LoVo (cell line): ENCODE measurements at places on chromosomes 1 and 21.
A peak's percentile ranks its signal among the peaks of the same experiment; 100 is the strongest.

DNA sequence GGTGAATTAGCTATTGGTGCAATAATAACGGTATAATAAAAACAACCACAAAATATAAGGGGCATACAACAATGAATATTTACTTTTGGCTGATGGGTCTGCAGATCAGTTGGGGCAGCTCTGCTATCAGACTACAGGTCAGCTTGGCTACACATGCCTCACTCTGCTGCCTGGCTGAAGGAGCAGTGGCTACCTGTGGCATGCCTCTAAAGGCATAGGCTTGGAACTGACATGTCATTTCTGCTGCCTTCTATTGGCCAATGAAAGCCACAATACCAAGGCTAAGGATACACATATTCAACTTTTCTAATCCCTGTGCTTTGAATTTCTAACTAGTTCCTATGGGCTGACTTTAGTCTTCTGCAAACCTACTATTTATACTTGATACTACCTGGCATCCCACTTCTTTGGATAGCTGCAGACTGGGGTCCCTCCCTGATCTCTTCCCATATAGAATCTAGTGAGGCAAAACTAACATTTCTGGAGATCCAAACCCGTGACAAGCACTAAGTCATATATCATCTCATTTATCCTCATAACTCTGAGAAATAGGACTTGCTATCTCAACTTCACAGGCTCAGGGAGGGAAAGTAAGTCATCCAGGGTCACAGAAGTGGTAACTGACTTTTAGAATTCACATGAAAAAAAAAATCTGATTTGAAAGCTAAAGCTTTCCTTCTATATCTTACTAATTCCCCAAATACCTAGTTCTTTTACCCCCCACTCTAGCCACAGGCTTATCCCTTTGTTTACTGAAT, 19.2 kb upstream of the SYDE2 start:
- DNase-seq, result no peak

DNA sequence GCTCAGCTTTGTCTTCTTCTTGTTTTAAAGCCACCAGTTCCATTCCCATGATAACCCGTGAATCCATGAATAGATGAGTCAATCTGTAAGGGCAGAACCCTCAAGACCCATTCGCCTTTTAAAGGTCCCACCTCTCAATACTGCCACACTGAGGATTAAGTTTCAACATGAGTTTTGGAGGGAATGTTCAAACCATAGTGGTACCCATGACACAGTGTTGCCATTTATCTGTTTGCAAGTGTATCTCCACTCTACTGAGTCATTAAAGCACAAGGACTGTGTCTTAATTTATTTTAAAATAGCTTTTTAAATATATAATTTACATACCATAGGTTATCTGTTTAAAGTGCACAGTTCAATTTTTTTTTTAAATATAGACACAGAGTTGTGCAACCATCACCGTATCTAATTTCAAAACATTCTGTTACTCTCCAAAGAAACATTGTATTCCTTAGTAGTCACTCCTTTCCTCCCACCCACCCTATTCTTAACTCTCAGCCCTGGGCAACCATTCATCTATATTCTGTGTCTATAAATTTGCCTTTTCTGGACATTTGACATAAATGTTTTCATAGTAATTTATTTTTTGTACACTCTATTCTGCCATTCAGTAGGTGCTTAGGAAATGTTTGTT, 4.8 kb upstream of the IL24 start:
- DNase-seq, result no peak

DNA sequence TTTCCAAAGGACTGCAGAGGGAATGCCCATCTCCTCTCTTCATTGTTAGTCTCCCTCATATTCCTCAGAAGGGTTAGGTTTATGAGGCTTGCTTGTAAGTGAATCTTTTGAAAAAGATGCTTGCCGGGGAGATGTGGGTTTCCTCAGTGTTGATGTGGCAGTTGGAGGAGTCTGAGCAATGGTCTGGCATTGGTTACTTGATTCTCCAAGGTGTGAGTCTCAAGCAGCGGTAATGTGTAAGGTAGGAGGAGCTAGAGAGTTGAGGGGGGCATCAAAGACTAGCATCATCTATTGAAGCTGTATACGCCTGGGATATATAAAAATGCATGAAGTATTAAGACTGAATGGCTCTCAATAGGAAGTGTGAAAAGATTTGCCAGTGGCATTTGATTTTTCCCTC, 21.5 kb downstream of the KHDRBS1 start:
- no peak for DNase-seq

- no peak for DNase-seq
Observed at GRCh38 chr1:85121744-85122143, 73.4 kb upstream of the MCOLN3 start.

GRCh38 chr1:193462629-193463320, 276.4 kb upstream of the B3GALT2 start:
- DNase-seq, result no peak

DNA sequence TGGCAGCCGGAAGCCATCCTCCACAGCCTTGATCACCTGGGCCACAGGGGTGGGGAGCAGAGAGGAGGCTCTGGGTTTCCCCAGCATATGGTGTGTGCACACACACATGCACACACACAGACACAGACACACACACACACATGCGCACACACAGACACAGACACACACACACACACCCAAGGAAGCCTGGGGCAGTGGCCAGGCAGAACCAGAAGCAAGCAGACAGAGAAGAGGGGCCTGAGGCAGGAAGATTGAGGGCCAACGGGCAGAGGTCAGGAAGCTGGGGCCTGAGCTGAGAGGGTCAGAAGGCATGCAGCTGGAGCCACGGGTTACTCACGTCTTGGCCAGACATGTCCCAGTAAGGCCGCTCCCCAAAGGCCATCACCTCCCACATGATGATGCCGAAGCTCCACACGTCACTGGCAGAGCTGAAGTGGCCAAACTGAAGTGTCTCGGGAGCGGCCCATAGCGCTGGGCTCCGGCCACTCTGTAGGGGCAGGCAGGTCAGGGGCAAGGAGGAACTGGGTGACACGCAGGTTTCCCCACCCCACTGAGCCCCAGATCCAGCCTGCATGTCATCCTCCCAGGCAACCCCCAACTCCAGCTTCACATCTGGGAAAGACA, 27.4 kb downstream of the CDCA8 start:
- no peak for DNase-seq

GRCh38 chr21:26168371-26168770, 2.2 kb downstream of the APP start:
- DNase-seq, result no peak

DNA sequence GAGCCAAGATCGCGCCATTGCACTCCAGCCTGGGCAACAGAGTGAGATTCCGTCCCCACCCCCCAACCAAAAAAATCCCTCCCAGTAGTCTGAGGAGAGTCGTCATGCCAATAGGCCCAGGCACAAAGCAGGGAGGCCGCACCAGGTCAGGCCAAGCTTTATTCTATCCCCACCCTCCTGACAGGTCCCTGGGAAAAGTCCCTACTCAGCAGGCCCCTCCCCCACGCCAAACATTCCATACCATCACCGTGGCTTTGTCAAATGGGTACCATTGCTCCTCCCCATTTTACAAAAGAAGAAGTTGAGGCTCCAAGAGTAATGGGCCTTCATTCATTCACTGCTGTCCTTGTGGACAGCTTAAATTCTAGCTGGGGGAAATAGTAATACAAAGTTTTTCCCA, 5.3 kb downstream of the GPR3 start:
- DNase-seq, result no peak

DNA sequence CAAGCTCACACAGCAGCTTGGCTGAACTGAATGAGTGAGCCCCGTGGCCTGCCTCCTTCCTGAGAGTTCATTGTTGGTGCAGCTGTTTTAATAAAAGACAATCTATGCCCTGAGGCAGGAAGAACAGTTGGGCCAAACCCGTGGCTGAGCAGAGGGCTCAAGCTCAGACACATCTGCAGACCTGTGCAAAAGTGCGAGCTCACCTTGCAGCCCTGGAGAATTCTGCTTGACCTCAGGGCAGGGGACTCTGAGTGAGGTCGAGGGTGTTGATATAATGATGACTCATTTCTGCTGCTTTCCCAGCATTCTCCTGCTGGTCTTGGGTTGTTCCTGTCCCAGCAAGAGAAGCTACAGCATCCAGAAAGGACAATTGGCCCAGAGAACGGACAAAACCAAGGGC, 61.0 kb downstream of the ATP5PO start:
- DNase-seq, result no peak

- DNase-seq, result no peak
Observed at GRCh38 chr1:10564063-10564462, 89.3 kb downstream of the PEX14 start.

GRCh38 chr1:116760996-116761665, 6.9 kb downstream of the CD2 start:
- no peak for DNase-seq

DNA sequence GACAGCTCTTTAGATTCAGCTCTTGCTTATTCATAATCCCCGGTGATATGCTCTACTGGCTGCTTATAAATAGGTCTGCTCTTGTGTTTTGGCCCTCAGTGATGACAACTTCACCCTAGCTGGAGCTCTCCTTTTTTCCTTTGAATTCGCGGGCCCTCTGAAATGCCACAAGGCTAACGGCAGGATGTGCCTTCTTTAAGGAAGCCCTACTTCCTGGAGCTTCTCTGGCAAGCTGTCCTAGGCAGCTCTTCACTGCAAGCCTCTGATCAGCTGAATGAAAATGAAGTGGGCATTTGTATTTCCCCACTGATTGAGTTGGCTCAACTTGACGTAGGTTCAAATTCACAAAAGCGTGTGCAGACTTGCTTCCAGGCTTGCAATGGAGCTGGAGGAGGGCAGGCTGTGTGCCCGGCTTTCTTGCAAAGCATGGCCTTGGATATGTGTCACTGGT, 22.2 kb downstream of the SGIP1 start:
- no peak for DNase-seq

DNA sequence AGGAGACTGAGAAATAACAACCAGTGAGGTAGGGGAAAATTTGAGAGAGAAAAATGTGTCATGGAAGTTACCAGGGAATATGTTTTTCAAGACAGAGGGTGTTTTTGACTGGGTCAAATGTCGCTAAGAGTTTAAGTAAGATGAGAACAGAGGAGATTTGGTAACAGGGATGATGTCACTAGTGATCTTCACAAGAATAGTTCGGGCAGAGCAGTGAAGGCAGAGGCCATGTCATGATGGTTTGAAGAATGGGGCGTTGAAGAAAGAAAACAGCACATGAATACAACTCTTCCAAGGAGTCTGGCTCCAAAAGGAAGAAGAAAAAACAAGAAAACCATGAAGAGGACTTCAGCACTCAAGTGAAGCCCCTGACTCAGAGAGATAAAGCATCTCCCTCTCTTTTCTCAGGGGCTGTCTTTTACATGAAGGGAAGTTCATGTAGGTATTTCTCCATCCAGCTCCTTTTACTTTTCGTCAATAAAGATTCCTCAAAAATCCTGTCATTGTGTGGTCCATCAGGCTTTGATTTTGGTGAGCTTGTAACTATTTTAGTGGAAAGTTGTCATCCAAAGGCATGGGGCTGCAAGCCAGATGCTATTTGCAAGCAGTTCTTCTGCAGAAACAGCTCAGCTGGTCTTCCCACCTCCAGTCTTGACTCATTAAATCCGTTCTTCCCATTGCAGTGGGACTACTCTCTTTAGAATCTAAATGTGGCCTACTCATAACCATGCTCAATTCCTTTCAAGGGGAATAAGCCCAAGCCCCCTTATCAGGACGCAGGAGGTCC, 397.3 kb downstream of the LMX1A start:
- no peak for DNase-seq

GRCh38 chr1:26548841-26549240, 19.3 kb downstream of the RPS6KA1 start:
- no peak for DNase-seq

- no peak for DNase-seq
Observed at GRCh38 chr1:24322470-24323177, 3.5 kb downstream of the GRHL3 start.

- DNase-seq, result no peak
Observed at GRCh38 chr1:7705048-7705907, 65.8 kb upstream of the VAMP3 start.

DNA sequence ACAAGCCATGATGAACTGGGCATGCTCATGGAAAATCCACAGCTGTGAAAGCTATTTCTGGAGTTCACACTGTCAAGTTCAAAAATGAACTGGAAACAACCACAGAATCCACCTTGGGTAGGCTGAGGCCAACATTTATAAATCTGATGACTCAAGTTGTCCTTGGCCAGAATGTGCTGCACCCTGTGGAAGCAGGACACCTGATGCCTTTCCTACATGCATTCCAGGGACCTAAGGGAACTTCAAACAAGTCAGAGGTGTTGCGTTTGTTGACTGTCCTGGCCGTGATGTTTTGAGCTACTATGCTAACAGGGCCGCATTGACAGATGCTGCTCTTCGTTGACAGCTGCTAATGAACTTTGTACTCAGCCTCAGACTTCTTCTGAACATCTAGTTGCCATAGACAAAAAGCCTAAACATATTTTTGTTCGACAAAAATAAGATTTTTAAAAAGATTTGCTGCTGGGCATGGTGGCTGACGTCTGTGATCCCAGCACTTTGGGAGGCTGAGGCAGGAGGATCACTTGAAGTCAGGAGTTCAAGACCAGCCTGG, 127.9 kb upstream of the SLC45A1 start:
- DNase-seq, result peak; percentile 52

- DNase-seq, result no peak
Observed at GRCh38 chr1:31432592-31433395, 19.8 kb downstream of the SERINC2 start.

- DNase-seq, result peak; percentile 19
Observed at GRCh38 chr1:218164930-218165700, 120.0 kb upstream of the RRP15 start.

DNA sequence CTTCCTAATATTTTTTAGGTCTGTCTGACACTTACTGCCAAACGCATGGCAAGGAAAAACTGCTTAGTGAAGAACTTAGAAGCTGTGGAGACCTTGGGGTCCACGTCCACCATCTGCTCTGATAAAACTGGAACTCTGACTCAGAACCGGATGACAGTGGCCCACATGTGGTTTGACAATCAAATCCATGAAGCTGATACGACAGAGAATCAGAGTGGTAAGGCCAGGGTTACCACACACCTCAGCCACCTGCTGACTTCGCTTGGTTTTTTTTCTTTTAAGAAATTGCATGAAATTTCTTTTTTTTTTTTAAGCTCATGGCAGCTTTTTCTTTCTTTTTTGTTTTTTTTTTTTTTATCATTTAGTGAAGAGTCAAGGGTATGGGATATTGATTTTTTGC, 17.2 kb downstream of the ATP1A1 start:
- DNase-seq, result no peak

GRCh38 chr1:234324821-234325220, 48.4 kb upstream of the COA6 start:
- no peak for DNase-seq

DNA sequence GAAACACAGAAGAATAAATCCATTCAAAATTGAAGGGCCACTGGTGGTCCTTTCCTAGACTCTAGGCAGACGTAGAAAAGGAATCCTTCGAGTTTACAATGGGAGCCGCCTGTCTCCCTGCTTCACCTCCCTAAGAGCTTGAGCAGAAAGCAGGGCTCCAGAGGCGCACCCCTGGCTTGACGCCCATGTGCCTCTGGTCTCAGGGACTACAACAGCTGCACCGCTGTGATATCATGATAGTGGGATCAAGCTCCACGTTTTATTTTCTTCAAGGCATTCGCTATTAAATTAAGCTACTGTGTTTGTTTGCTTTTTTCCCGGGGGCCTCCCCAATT, 403 bp upstream of the C1orf122 start:
- DNase-seq, result no peak

GRCh38 chr21:28522014-28522799, 470.5 kb downstream of the LTN1 start:
- no peak for DNase-seq

- DNase-seq, result no peak
Observed at GRCh38 chr1:195195423-195196057, 1412.7 kb downstream of the KCNT2 start.
